A172 (cell line): ENCODE measurements at places on chromosomes 1 and 21.

DNA sequence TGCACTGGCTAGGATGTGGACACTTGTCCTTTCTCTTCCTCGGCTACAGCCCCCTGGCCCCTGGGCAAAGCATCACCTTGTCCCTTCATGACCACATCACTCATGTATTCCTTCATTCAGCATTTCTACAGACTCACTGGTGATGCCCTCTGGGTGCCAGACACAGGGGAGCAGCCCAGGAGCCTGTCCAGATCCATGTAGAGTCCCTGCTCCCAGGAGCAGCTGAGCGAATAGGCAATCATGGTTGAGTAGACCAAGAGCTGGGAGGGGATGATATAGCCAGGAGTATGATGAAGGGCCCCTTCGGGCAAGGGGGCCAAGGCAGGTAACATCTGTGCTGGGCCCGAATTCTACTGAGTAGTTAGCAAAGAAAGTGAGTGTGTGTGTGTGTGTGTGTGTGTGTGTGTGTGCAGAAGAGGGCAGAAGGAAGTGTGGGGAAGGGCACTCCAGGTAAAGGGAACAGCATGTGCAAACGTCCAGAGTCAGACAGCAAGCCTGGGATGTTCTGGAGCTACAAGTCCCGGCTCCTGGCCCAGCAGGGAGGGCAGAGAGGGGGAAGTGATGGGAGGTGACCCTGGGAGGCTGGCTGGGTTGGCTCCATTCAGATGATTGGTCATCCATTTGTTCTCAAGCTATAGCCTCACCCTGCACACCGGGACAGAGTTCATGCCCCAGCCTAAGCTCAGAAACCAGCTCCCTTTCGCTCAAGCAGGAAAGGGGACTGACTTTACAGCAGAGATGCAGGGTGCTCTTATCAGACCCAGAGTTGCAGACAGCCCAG is 21.0 kb upstream of the PIK3CD start:
- no peak for DNase-seq

- DNase-seq, result no peak
These were observed 1.0 kb upstream of the KCNC4 start for GRCh38 chr1:110208916-110209645.

DNA sequence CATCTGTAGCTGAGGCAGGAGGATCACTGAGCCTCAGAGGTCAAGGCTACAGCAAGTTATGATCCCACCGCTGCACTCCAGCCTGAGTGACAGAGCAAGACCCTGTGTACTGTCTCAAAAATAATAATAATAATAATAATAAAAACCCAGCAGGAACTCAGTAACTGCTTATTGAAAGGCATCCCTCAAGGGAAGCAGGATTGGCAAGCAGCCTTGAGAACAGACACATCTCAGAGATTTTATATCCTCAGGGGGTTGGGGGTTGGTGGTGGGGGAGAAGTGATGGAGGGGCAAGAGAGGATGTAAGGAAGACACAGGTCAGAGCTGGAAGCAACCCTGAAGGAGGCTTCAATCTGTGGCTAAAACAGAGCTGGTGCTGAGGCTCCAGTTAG is 29.6 kb downstream of the GNB1 start:
- DNase-seq, result no peak

DNA sequence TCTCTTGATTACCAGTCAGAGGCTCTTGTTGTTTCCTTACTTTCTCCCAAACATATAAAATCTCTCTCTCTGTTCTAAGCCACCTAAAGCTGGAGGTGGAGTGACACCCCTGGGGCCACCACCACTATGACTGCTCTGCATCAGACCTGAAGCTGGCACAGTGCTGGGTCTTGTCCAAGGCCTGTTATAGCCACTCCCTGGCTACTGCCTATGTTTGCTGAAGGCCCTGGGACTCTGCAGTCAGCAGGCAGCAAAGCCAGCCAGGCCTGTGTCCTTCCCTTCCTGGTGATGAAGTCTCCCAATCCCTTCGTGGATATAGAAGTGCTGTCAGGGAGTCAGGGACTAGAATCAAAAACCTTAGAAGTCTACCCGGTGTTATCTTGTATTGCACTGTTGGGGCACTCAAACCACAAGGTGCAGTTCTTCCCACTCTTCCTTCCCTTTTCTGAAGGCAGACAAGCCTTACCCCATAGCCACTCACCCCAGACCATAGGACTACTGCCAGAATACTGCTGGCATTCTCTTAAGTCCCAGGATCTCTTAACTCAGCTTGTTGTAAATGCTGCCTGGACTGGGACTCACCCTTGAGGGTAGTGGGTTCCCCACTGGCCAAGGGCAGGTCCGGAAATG is 103.1 kb downstream of the RPS6KC1 start:
- no peak for DNase-seq

DNA sequence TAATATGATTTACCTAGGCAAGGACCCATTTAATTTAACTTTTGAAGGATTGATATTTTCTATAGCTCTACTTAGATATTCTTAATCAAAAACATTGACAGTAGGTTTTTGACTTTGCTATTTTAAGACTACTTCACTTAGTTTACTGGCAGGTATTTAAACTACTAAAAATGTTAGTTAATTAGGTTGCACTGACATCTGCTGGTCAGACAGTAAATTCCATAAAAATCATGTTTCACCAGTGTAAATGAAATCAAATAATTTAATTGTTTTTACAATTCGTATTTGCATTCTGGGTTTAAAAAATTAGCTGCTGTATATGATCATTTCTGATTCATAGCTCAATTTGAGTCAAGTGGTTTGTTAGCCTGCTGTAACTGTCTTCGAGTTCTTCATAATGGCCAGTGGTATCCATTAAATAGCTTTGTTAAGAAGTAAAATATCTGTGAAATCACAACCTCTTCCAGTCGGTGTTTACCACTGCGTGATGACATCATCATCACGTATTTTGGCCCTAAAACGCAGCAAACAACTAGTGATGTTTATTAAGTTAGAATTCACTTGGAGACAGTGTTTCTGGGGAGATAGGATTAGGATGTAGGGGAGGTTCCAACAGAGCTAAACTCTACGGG is 26.2 kb downstream of the EXTL2 start:
- peak; percentile 23 for DNase-seq

DNA sequence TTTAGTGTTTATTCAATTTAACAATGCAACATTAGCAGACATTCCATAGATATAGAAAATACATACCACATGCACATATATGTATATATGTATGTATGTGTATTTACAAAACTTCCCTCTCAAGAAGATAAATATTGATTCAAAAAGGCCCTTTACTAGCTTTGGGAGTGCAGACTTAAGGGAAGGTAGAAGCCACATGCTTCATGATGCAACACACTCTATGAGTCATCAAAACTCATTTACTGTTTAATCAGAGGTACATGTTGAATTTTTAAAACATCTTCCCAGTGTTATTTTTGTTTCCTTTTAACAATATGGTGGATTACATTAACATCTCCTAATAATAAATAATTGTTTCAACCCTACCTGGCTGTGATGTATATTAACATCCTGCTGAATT is 61.4 kb upstream of the KIRREL1 start:
- peak; percentile 33 for DNase-seq

DNA sequence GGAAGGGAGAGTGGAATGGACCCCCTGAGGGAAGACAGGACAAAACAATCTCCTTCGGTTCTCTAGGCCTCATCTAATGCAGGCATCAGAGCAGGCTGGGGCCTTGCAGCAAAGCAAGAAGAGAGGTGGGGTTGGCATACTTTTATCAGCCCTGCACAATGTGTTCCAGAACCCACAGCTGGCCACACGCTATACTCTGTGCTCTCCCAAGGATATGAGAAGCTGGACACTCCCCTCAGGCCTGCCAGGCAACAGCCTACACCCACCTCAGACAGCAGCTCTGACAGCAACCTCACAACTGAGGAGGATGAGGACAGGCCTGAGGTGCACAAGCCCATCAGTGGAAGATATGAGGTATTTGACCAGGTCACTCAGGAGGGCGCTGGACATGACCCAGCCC is 27.3 kb downstream of the LY9 start:
- no peak for DNase-seq

GRCh38 chr21:21997390-21998333 is 999.5 kb downstream of the NCAM2 start:
- no peak for DNase-seq

GRCh38 chr1:90708826-90709225 is 8.3 kb downstream of the BARHL2 start:
- DNase-seq, result no peak

GRCh38 chr1:53343831-53344668 is 16.2 kb upstream of the LRP8 start:
- no peak for DNase-seq

- no peak for DNase-seq
These were observed 33.0 kb downstream of the RUNX1 start for GRCh38 chr21:35016071-35016470.

- no peak for DNase-seq
These were observed 61.7 kb upstream of the TNFSF4 start for GRCh38 chr1:173268786-173269277.

GRCh38 chr1:176843352-176844297 is 320.9 kb downstream of the ASTN1 start:
- peak; percentile 24 for DNase-seq

- DNase-seq, result no peak
These were observed 78.6 kb downstream of the RGS2 start for GRCh38 chr1:192887426-192887825.

DNA sequence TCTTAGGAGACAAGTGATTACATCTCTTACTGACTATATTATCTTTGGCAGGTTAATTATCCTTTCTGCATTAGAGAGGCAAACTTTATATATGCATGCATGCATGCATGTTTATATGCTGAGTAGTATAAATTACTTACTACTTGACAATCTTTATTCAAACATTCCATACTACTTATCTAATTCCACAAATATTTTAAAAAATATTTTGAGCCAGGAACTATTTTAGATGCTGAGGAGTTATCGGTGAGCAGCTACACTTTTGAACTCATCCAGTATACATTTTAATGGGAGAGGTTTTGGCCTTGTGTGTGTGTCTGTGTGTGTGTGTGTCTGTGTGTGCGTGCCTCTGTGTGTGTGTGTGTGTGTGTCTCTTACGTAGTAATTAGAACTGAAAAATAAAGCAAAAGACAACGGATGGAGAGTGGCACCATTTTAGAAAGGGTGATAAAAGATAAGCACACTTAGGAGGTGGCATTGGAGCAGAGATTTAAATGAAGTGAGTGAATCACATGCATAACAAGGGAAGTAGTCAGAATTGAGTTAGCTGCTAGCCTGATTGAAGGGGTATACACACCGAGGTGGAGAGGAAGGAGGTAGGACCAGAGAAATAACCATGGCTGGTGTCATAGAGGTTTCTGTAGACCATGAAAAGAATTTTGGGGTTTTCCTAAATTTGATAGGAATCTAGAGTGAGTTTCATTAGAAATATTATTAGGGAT is 1488.4 kb downstream of the MRPL39 start:
- DNase-seq, result no peak

GRCh38 chr1:7301664-7301981 is 469.5 kb upstream of the VAMP3 start:
- no peak for DNase-seq

GRCh38 chr1:150692720-150693119 is 4.2 kb downstream of the GOLPH3L start:
- no peak for DNase-seq

- peak; percentile 55 for DNase-seq
These were observed 892 bp downstream of the TYW3 start for GRCh38 chr1:74733604-74734484.

GRCh38 chr1:158414651-158415345 is 11.2 kb downstream of the OR10K2 start:
- DNase-seq, result no peak

GRCh38 chr1:246214708-246215509 is 292.2 kb downstream of the SMYD3 start:
- DNase-seq, result peak; percentile 92

- DNase-seq, result no peak
These were observed 77.4 kb downstream of the ACBD6 start for GRCh38 chr1:180424848-180425457.

GRCh38 chr1:114502080-114502479 is 8.9 kb downstream of the TRIM33 start:
- DNase-seq, result no peak

DNA sequence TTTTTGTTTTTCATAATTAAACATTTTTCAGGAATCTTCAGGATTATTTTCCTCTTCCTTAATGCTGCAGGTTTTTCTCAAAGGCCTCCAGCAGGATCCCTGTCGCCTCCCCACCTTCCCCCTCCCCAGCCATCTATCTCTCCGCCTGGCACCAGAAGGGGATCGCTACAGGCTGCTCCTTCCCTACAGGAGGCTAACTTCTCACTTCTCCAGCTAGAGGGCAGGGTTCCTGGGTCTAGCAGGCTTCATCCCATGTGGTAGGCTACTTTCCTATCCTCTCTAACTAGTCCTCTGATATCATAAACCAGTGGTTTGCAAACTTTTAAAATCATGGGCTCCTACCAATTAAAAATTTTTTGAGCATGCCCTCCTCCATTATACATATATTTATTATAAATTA is 104.1 kb downstream of the KCNN3 start:
- DNase-seq, result peak; percentile 53

GRCh38 chr1:225454733-225455132 is 26.9 kb upstream of the LBR start:
- DNase-seq, result peak; percentile 94

DNA sequence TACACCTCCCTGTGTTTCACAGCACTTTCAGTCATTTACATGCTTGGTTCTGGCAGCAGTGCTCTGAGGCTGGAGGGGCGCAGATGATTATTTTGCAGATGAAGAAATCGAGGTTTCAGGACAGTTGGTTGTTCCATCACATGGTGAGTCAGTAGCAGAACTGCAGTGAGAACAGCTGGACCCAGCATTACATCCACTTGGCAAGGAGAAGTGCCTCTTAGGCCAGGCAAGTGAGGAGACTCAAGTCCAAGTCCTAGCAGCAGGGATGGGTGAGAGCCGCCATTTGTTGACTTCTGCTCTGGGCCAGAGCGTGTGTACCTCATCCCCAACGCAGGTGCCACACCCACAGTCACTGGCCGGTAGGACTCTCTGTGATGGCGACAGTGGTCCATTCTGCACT is 26.8 kb upstream of the EPHA8 start:
- no peak for DNase-seq

GRCh38 chr1:75954586-75954985 is 22.4 kb upstream of the ASB17 start:
- DNase-seq, result peak; percentile 5

DNA sequence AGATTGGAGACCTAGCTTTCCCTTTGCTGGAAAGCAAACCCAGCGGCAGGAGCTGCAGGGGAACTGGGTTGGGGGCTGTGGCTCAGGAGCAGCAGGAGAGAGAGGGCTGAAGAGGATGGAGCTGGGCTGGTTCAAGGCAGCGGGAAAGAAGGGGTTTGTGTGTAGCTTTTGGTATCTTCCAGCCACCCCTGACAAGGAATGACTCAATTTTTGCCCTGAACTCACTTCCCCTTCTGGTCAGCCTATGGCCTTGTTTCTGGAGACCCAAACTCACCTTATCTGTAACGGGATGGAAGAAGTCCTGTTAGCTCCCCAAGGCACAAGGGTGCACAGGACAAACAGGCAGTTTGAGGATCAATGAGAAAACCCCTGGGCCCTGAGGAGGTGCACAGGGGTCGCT is 13.1 kb downstream of the C1orf115 start:
- no peak for DNase-seq

- no peak for DNase-seq
These were observed 1.2 kb upstream of the ATF3 start for GRCh38 chr1:212607206-212607912.

GRCh38 chr21:44919111-44919912 is 1.4 kb downstream of the ITGB2 start:
- DNase-seq, result no peak

- no peak for DNase-seq
These were observed 126.9 kb upstream of the GRIK3 start for GRCh38 chr1:37161171-37161570.

GRCh38 chr1:232308616-232309015 is 321.3 kb downstream of the SIPA1L2 start:
- DNase-seq, result no peak

GRCh38 chr1:98331718-98332311 is 329.7 kb upstream of the SNX7 start:
- DNase-seq, result no peak

GRCh38 chr1:56331207-56331891 is 248.0 kb downstream of the PLPP3 start:
- no peak for DNase-seq
